ENCODE measurements at places on chromosomes 5 and 9. TPM values are rescaled to one million over a fixed set of nuclear protein-coding genes. Genes with fewer than 3 reads are reported as not detected.

GRCh38 chr9:110912419-110913291 lies 125.6 kb downstream of the LPAR1 start:
- DNase-seq, result no peak

DNA sequence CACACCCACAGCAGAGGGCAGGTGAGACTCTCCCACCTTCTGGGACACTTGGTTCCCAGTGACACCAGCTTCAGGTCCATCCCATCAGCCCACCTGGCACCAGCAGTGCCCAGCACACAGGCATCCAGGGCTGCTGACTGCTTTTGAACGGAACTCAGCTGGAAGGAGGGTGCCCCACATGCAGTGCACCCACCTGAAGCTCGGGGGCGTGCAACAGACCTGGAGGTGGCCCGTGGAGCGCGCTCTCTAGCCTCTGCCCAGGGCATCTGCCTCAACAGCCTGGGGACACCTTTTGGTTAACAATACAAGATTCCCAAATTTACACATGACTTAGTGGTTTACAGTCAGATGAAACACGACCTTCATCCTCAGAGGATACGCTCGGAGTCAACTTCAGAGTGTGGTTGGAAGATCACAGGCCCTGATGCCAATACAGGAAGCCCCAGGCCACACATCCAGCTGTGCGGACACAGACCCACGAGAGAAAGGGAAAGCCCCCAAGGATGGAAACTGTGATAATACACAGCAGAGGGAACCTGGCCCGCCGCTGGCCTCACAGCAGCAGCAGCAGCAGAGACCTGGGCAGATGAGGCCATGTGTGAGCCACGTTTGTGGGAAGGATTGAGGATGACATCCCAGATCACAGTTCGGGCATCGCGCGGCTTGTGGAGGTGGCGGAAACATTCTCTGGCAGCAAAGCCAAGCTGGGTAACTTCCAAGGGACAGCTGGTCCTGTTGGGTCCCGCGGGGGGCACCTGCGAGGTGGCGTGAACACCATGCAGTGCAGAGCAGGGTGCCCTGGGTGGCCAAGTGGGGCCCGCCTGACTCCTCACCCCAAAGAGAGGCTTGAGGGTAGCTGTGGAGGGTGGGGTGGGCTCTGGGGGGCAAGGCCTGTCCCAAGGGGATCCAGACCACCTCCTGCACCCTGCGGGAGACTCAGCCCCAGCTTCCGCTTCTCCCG lies 64.0 kb downstream of the SECISBP2 start:
- DNase-seq, result no peak

- no peak for DNase-seq
These were observed 44.3 kb downstream of the TENT4A start for GRCh38 chr5:6757414-6757969.

- no peak for DNase-seq
These were observed 8.4 kb downstream of the PTGES2 start for GRCh38 chr9:128118971-128119665.

PCDHB4 gene
- total RNA-seq, result 0.51 TPM

RANBP3L gene
- total RNA-seq, result not detected

SLC9A3 gene
- total RNA-seq, result 1.3 TPM
